NCI-H1436 (cell line): ENCODE measurements at places on chromosomes 2 and 18.
A peak's percentile ranks its signal among the peaks of the same experiment; 100 is the strongest.

DNA sequence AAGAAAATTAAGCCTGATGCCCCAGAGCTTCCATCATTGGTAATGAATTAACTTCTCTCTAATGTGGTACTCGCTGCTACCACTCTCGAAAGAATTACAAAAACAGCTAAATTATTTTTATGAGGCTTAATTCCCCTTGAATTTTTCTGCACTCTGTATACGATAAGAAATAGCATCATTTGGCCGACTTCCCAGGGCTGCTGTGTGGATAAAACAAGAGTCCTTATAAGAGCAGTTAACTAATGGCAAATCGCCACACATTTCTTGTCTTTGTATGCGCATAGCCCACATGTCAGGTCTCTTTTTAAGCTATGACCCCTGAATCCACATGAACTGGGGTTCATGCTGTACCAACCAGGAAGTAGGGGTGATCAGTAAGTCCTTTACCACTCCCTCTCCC, 668.4 kb downstream of the TMEM182 start:
- DNase-seq, result no peak

DNA sequence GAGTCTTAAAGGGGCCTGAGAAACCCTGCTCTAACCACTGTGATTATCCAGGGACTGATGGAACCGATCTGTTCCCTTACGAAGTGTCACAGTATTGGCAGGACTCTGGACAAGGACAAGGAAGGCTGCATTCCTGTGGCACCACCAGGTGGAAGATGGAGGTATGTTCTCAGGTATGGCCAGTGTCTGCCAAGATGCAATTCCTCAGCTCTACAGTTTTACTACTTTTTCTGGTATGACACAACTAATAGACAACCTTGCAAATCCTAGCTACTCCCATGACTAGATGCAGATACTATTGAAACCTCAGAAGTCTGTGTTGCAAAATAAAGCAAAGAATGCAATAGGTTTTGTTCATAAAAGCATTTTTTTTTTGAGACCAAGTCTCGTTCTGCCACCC, 14.6 kb downstream of the RAB31 start:
- DNase-seq, result no peak

- no peak for DNase-seq
Observed at GRCh38 chr2:15271941-15272542, 289.1 kb downstream of the NBAS start.

DNA sequence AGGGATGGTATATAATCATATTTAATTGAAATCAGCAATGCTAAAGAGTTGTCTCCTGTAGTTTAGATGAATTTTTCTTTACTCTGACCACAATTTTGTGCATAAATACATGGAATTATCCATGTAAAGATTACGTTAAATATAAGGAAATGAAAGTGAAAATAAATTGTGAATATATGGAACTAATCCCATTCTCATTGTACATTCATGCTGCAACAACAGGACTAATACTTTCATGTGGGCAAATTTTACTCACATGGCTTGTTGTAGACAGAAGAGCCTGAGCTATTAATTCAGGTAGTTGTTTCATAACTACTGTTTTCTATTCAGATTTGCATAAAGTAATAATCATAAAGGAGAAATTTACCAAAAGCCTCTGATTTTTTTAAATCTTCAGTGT, 357.8 kb downstream of the ARHGAP15 start:
- no peak for DNase-seq

- DNase-seq, result no peak
Observed at GRCh38 chr2:1593371-1594122, 150.8 kb downstream of the PXDN start.

DNA sequence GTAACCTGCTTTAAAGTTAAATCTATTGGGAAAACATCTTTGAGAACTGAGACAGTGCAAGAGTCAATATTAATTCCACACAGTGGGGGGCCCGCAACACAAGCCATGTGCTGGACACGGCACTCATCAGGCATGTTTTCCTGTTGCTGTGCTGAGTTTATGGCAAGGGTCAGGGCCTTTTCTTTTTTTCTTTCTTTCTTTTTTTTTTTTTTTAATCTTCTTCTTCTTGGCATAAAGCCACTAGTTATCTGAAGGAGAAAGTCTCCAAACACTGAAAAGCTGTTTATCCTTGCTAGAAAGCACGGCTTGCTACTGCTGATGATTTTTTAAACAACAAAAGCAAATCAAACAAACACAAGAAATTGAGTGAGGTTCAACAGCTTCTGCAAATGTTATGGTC, 252.1 kb downstream of the ZNF521 start:
- DNase-seq, result no peak

GRCh38 chr2:124683536-124684428, 658.7 kb downstream of the CNTNAP5 start:
- peak; percentile 39 for DNase-seq

DNA sequence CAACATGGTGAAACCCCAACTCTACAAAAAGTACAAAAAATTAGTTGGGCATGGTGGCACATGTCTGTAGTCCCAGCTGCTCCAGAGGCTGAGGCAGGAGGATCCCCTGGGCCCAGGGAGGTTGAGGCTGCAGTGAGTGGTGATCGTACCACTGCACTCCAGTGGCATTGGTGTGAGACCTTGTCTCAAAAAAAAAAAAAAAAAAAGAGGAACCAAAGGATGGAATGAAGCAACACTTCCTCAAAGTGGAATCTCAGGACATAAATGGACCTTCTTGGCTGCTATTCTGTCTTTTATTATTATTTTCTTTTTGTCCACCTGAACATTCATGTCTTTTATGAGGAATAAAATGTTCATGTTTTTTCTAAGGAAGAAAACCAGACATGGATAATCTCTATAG, 13.7 kb downstream of the GEMIN6 start:
- DNase-seq, result no peak

- DNase-seq, result no peak
Observed at GRCh38 chr18:33558529-33558928, 19.5 kb upstream of the ASXL3 start.
